ENCODE measurements at places on chromosomes 5 and 9. TPM values are rescaled to one million over a fixed set of nuclear protein-coding genes. Genes with fewer than 3 reads are reported as not detected.

The LCN15 gene
- total RNA-seq: not detected

The SAXO1 gene
- not detected for total RNA-seq

The TAF11L8 gene
- not detected for total RNA-seq

The CDX1 gene
- total RNA-seq: not detected

The PCA3 gene
- total RNA-seq: not detected

All from A549 treated with RU486 at 1 μM for 4 hours (cell line).